Heart right ventricle (tissue), 16 donors: ENCODE measurements at places on chromosomes 3 and 15. TPM values are rescaled to one million over a fixed set of nuclear protein-coding genes. Genes with fewer than 3 reads are reported as not detected.
A peak's percentile ranks its signal among the peaks of the same experiment; 100 is the strongest.

- no peak for DNase-seq
These were observed 20.9 kb downstream of the NUDT16 start for GRCh38 chr3:131402391-131403039.

- DNase-seq, result peak; percentile 80
These were observed 5.5 kb downstream of the BMF start for GRCh38 chr15:40102897-40103858.

- no peak for DNase-seq
These were observed 197.0 kb upstream of the CFAP20DC start for GRCh38 chr3:59246719-59247401.

GRCh38 chr3:157180262-157180661, 20.3 kb upstream of the CCNL1 start:
- DNase-seq, result no peak

GRCh38 chr3:86547692-86548091, 443.3 kb downstream of the VGLL3 start:
- no peak for DNase-seq

- DNase-seq, result no peak
These were observed 950.1 kb downstream of the FHIT start for GRCh38 chr3:60301142-60301541.

SAXO2 gene
- 2.8 TPM for total RNA-seq

DNA sequence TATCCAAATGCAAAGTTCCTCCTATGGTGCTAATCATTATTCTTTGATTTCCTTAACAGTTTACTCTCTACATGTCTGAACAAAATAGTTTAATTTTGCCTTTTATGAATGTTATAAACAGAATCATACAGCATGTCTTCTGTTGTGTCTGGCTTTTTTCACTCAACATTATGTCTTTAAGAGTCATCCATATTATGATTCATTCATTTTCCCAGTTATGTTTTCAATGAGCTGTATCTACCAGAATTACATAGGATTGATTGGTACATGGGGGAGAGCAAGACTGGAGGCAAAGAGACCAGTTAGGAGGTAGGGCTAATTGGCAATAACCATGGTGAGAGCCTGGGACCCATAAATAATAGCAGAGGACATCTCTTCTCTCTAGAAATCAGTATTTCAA, 16.6 kb upstream of the RAP2B start:
- DNase-seq, result no peak

- DNase-seq, result no peak
These were observed 79.7 kb upstream of the MRPL3 start for GRCh38 chr3:131582438-131582837.

DNA sequence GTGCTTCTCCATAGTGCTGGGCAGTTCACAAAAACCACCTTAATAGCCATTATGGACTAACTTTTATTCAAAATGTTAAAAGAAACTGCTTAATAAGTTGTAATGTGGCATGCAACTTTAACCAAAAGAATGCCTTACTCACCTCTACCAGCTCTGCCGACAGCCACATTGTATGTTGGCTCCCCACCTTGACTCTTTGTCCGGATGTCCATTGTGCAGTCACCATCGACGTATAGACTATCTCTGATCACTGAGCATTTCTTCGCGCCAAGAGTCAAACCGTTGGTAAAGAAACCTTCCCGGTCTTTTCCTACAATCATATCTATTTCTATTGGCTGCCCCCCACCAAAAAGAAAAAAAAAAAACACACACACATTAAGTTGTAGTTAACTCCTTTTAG, 2.5 kb downstream of the PFN2 start:
- DNase-seq, result no peak

DNA sequence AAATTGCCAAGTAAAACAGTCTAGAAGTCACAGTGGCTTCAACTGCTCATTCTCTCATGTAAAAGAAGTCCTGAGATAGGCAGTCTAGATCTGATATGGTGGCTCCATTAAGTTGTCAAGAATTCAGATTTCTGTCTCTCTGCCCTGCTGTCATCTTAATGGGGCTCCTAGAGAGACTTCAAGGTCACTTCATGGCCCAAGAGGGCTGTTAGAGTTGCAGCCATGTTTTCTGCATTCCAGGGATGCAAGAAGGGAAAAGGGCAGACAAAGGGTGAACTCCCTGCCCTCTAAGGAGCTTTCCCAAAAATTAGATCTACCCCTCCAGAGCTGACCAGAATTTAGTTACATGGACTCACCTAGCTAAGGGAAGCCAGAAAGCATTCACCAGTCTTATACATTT, 23.1 kb downstream of the ABHD2 start:
- no peak for DNase-seq

- peak; percentile 2 for DNase-seq
These were observed 918 bp downstream of the PRSS50 start for GRCh38 chr3:46716461-46717441.
